ENCODE measurements at places on chromosomes 3 and 15. TPM values are rescaled to one million over a fixed set of nuclear protein-coding genes. Genes with fewer than 3 reads are reported as not detected.

- H3K27me3 ChIP-seq: peaks cover 49% of the 10 kb centered on the region
- peak overlapping the region; percentile 87 for H3K4me3 ChIP-seq
- no peak for DNase-seq
- H3K27ac ChIP-seq: peak overlapping the region; percentile 68
Measured at GRCh38 chr3:129560269-129560787, 17.4 kb downstream of the H1-8 start.

Gene AADAC
- not detected for total RNA-seq

- DNase-seq: no peak
- H3K27me3 ChIP-seq: peaks cover 4% of the 10 kb centered on the region
- peaks cover 21% of the 10 kb centered on the region for H3K36me3 ChIP-seq
Measured at GRCh38 chr15:48467801-48468200, 136.6 kb downstream of the DUT start.

- no peaks in the 10 kb centered on the region for H3K36me3 ChIP-seq
- peaks cover 5% of the 10 kb centered on the region for H3K27me3 ChIP-seq
- no peak overlapping the region for H3K4me3 ChIP-seq
- H3K4me1 ChIP-seq: peaks cover 2% of the 10 kb centered on the region
- no peak overlapping the region for H3K27ac ChIP-seq
Measured at GRCh38 chr15:88736204-88736603, 67.0 kb upstream of the ACAN start.

DNA sequence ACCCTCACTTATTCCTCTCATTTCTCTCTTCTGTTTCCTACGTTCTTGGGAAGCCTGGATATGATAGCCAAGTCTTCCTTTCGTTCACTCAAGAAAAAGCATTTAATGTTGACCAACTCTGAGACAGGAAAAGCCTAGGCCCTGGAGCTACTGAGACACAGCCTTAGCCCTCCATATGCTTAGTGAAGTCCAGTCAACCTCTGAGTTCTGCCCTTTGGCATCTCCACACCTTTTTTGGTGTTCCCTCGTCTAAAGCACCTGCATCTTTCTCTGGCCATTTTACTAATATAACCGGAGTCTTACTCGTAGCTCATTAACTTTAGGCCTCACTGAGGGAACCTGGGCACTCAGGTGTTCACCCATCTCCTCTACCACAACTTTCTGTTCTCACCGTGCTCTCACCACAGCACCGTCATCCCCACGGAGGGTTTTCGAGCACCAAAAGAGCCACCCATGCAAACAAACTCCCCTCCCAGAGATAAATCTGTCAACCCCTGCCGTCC, 632 bp downstream of the MTHFS start:
- peaks cover 24% of the 10 kb centered on the region for H3K4me1 ChIP-seq
- peaks cover 6% of the 10 kb centered on the region for H3K27me3 ChIP-seq
- H3K36me3 ChIP-seq: peaks cover 6% of the 10 kb centered on the region
- DNase-seq: no peak
- H3K4me3 ChIP-seq: peak overlapping the region; percentile 97
- H3K27ac ChIP-seq: peak overlapping the region; percentile 84

Gene ANKDD1A
- 6.9 TPM for total RNA-seq

- H3K36me3 ChIP-seq: no peaks in the 10 kb centered on the region
- no peak overlapping the region for H3K4me3 ChIP-seq
- H3K27me3 ChIP-seq: peaks cover 5% of the 10 kb centered on the region
- no peak overlapping the region for H3K27ac ChIP-seq
- H3K4me1 ChIP-seq: peaks cover 23% of the 10 kb centered on the region
Measured at GRCh38 chr3:12983319-12983718, 89.9 kb downstream of the IQSEC1 start.

Gene LRTM1
- not detected for total RNA-seq

Gene CACNA2D2
- 17.3 TPM for total RNA-seq

DNA sequence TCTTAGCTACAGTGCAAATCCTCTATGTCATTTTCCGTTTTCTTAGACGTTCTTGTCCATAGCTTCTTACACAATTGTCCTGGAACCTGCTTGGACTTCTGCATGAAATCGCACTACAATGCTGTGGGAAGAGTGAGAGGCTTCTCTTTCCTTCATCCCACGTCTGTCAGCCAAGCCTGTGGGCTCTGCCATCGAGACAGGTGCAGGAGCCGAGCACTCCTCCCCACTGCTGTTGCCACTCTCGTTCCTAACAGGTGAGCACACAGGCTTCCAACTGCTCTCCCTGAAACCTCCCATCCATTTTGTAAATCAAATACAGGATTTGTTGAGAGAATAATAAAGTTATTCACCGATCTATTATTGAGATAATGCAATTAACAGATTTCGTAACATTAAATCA, 23.5 kb downstream of the ZXDC start:
- peaks cover 18% of the 10 kb centered on the region for H3K36me3 ChIP-seq
- peaks cover 20% of the 10 kb centered on the region for H3K4me1 ChIP-seq
- no peak overlapping the region for H3K4me3 ChIP-seq
- no peak for DNase-seq

- DNase-seq: no peak
- H3K27me3 ChIP-seq: peaks cover 1% of the 10 kb centered on the region
- H3K27ac ChIP-seq: no peak overlapping the region
- no peaks in the 10 kb centered on the region for H3K36me3 ChIP-seq
Measured at GRCh38 chr3:188352196-188352927, 198.4 kb downstream of the LPP start.

GRCh38 chr3:160012108-160012507, 23.5 kb downstream of the IL12A start:
- H3K4me3 ChIP-seq: no peak overlapping the region
- H3K27ac ChIP-seq: no peak overlapping the region
- peaks cover 9% of the 10 kb centered on the region for H3K4me1 ChIP-seq
- no peaks in the 10 kb centered on the region for H3K27me3 ChIP-seq

Gene GDPGP1
- total RNA-seq: 7.7 TPM

Gene SCN11A
- 0.69 TPM for total RNA-seq

DNA sequence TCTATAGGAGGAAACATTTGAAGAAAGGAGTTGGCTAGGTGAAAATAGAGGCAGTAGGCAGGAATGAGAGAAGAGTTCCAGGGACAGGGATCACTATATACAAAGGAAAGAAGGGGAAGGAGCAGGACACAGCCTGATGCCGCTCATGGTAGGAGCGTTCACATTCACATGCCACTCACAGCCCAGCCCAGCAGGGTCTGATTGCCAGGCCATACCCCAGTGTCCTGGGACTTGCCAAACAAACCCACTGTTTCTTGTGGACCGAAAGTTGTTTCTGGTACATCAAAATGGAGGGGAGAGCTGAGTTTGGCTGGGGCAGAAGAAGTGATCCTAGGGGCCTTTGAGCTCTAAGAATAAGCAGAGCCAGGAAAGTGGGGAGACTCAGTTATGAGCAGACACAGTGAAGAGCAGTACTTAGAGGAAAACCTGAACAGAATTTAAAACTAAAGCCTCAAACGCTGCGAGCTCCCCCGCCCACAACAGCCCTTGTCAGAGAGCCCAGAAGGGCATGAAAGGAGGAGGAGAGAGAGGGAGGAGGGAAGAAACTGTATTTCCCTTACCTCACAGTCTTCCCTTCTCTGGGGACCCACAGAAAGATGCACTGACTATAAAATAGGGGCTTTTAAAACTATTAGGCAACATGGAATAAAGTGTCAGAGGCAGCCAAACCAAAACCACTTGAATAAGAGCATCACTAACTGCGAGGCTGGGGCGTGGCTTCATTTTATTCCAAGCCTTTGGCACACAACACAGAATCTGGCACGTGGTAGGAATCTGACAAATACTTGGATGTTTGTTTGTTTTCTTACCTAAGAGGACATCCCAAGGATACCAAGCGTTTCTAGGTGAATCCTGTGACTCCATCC, 129.0 kb downstream of the RPL22L1 start:
- no peak overlapping the region for H3K4me3 ChIP-seq
- no peak overlapping the region for H3K27ac ChIP-seq
- DNase-seq: no peak
- peaks cover 2% of the 10 kb centered on the region for H3K27me3 ChIP-seq
- H3K36me3 ChIP-seq: no peaks in the 10 kb centered on the region

DNA sequence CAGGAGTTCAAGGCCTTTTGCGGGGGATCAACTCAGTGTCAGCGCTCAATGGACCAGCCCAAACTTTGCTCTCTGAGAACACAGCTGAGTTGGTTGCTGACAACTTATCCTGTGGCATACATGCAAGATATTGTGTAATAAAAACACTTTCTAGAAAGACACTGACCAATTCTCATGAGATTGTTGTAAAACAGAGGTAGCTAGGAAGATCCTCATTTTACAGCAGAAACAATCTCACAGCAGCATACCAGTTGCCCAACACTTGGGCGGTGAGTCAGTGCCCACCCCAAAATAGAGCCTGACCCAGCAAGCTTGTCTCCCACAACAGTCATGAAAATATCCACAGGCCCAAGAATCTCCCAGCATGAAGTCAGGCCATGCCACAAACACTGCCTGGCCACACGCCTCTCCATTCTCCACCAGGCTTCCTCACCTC, 18.2 kb downstream of the KLHL6 start:
- DNase-seq: no peak
- H3K27ac ChIP-seq: peak overlapping the region; percentile 23
- H3K36me3 ChIP-seq: peaks cover 37% of the 10 kb centered on the region

DNA sequence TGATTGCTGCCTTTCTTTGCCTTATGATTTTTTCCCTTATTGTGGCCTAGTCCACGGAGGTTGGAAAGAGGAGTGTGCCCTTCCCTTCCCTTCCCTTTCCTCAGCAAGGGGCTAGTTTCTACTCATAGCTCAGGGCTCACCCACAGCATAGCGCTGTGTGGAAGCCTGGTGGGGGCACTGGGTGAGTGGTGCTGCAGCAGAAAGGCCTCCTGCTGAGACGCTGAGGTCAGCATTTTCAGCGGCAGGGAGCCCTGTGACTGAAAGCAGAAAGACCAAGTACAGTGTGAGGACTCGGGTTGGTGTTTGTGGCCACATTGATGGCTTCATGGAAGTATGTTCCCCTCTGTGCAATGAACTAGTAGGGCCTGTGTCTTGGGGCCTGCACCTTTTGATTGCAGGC, 21.9 kb downstream of the CACNA1D start:
- no peak overlapping the region for H3K4me3 ChIP-seq
- DNase-seq: no peak
- no peaks in the 10 kb centered on the region for H3K36me3 ChIP-seq
- H3K27me3 ChIP-seq: peaks cover 2% of the 10 kb centered on the region
- H3K4me1 ChIP-seq: no peaks in the 10 kb centered on the region
- H3K27ac ChIP-seq: no peak overlapping the region

Gene UNC13C
- total RNA-seq: 0.08 TPM

DNA sequence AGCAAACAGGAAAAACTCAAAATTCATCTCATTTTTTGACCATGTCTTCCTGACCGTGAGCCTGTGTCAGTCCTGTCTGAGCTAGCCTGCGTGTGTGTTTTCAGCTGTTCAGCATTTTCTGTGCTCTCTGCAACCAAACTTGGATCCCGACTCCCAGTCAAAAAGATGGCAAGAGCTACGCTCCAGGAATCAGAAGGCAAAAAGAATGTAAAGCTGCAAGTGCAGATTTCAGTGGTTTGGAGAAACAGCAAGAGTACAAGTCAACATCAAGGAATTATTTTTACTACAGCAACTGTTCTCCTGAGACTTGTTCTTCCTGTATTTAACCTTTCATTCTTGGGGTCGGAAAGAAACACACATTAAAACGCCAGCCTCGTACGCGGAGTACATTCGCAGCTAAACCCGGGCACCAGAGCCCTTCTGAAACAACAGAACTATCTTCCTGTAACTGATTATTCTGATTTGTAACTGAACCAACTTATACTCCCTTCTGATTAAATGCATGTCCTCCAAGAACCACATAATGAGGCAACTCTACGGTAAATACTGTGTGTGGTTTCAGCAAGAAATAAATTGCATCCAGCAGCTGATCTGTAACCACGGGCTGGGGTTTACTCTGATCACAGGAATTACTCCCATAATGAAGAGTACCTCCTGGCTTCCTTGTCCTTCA, 107.4 kb downstream of the LRIG1 start:
- H3K4me1 ChIP-seq: peaks cover 6% of the 10 kb centered on the region
- no peak overlapping the region for H3K4me3 ChIP-seq
- peaks cover 14% of the 10 kb centered on the region for H3K27me3 ChIP-seq

Gene CDCP1
- total RNA-seq: 0.26 TPM

Gene ERC2
- total RNA-seq: 20.5 TPM

GRCh38 chr15:80324545-80325080, 72.6 kb upstream of the CTXND1 start:
- H3K27me3 ChIP-seq: peaks cover 5% of the 10 kb centered on the region
- H3K4me1 ChIP-seq: peaks cover 4% of the 10 kb centered on the region
- H3K4me3 ChIP-seq: no peak overlapping the region
- no peaks in the 10 kb centered on the region for H3K36me3 ChIP-seq

Gene CHDH
- 1.0 TPM for total RNA-seq

GRCh38 chr15:67495585-67495984, 25.3 kb upstream of the C15orf61 start:
- H3K36me3 ChIP-seq: no peaks in the 10 kb centered on the region
- no peaks in the 10 kb centered on the region for H3K27me3 ChIP-seq
- no peak overlapping the region for H3K27ac ChIP-seq

Gene RBPMS2
- total RNA-seq: 24.0 TPM

Gene TRIM71
- total RNA-seq: 74.0 TPM

DNA sequence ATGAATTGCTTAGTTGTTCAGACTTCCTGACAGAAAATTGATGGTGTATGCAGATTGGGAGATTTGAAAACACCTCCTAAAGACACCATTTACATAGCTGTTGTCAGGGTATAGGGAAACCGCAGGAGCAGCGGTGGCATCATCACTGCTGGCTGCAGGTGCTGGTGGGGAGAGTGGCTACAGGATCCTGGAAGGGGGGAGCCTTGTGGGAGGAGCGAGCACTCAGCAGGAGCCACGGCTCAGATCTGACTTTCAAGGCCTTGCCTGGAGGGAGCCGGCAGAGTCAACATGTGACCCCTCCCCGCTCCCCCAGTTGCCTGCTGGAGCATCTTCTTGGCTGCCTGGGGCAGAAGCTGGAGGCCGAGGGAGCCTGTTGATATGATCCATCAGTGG, 26.1 kb downstream of the EDEM1 start:
- H3K27ac ChIP-seq: no peak overlapping the region
- H3K27me3 ChIP-seq: peaks cover 1% of the 10 kb centered on the region
- peak overlapping the region; percentile 44 for H3K4me3 ChIP-seq
- no peak for DNase-seq

DNA sequence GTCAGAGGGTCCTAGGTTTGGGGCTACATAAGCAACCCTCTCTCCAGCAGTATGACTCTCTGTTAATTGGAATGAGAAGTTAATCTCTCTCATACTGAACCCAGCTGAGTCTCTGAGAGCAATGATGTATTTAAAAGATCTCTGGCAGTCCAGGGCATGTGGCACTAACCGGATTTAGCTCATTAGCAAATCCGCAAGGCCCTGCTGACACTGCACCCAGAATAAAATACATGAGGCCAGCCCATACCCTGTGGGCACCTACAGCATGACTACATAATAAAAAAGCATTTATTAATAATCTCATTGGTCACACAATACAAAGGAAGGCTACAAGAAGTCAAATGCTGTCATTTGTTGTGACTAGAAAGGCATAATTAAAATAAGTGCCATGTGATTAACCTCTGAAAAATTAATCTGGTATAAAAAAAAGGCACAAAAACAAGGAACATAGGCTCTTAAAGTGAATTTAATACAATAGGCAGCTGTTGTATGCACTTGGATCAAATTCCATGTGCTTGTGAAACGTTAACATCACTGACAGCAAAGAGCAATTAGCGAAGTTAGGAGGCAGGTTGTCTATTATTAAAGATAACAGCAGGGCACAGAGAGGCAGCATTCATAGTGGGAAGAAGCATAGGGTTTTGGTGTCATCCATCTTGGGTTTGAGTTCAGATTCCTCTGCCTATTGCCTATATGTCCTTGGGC, 381.2 kb downstream of the WDR72 start:
- no peaks in the 10 kb centered on the region for H3K36me3 ChIP-seq
- no peaks in the 10 kb centered on the region for H3K4me1 ChIP-seq
- no peak overlapping the region for H3K27ac ChIP-seq
- H3K27me3 ChIP-seq: no peaks in the 10 kb centered on the region

All from endothelial cell (in vitro differentiated cells).